Aorta (tissue), 5 donors: ENCODE measurements at places on chromosomes 12 and 14. TPM values are rescaled to one million over a fixed set of nuclear protein-coding genes. Genes with fewer than 3 reads are reported as not detected.

DNA sequence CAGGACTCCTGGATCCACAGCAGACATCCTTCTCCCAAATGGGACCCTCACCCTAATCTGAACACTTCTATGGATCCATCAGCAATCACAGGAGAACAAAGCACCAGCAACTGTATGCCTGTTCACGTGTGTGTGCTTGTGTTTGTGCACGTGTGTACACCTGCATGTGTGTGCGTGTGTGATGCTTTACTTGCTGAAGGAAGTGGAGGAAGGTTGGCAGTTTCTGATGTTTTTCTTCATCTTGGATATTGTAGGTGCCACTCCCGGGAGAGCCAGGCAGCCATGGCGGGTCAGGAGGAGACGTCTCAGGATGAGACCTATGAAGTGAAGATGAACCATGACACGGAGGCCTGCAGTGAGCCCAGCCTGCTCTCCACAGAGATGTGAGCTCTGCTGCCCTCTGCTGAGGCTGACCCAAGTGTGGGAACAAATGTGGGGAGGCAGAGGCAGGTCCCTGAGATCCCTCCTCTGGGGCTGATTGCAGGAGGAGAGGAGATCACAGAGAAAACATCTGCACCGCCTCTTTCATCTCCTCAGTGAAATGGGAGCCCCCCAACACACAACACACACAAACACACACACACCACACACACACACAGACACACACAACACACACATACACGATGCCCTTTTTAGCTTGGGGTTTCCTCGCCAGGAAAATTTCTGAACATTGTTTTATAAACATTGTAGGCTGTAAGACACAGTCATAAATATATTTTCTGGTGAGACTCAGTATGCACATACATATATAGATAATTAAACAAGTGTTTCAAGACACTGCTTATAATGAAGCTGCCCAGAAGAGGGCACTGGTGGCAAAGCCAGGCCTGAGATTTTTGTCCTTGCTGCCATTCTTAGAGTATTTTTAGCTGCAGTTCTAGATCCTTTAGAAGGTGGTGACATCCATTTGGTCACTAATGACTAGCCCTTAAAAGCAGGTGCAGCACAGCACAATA lies 112.2 kb upstream of the FKBP4 start:
- DNase-seq = peak; percentile 69

Gene KRT78
- total RNA-seq = not detected

GRCh38 chr12:63994704-63995103 lies 150.2 kb downstream of the SRGAP1 start:
- DNase-seq = no peak

Gene TMEM117
- 5.9 TPM for total RNA-seq

Gene CATSPERB
- 12.9 TPM for total RNA-seq

GRCh38 chr12:89461190-89461589 lies 63.4 kb downstream of the GALNT4 start:
- DNase-seq = no peak

GRCh38 chr14:64707661-64708060 lies 3.4 kb downstream of the PLEKHG3 start:
- DNase-seq = no peak

DNA sequence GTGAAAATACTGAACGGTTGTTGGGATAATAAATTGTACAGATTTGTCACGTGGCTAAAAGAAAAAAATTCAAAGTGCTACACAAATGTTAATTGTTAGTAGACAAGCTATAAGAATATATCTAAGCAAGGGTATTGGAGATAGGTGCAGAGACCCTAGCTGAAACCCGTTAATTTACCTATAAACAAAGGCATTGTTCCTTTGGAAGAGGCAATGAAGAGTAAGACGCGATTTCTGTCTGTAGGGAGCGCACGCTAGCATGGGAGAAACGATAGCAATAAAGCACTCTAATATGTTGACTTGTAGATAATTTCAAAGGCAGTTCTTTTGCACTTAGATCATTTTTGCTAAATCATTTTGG lies 565 bp downstream of the CCDC77 start:
- no peak for DNase-seq

Gene RERG
- 70.5 TPM for total RNA-seq

GRCh38 chr12:109771746-109772621 lies 58.4 kb downstream of the FAM222A start:
- no peak for DNase-seq

DNA sequence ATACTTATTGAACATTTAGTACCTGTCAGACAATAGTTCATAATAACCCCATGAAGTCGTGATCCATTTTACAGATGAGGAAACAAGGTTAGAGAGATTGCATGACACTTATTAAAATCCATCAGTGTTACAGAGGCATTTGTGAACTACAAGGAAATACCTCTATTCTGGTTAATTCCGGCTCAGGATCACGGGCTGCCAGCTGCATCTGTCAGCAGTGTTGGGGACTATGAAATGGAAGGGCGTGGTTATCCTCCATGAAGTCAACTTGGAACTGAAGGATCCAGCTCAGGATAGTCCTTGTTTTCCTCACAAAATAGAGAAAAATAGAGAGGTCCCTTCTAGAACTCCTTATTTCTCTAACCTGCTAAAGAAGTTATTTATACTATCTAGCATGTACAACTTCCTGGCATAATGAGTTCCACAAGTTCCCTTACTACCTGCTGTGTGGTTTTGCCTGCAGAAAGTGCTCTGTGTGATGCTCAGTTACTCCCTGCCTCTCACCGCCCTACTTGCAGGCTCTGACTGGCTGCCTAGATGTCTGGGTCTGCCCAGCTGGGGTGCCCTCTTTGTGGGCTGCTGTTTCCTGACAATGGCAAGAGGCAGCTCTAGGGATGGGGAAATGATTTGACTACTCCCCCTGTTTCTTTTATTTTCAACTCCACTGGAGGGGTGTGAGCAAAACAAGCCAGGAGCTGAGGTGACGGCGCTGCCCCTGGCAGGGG lies 36.8 kb downstream of the PLXNC1 start:
- no peak for DNase-seq
